NCI-H2171 (cell line): ENCODE measurements at places on chromosomes 12 and 14.
A peak's percentile ranks its signal among the peaks of the same experiment; 100 is the strongest.

GRCh38 chr12:38386205-38386985, 69.8 kb downstream of the ALG10B start:
- DNase-seq: no peak

GRCh38 chr12:26699237-26699636, 133.8 kb downstream of the ITPR2 start:
- no peak for DNase-seq

GRCh38 chr12:123516216-123516780, 17.2 kb downstream of the RILPL1 start:
- DNase-seq: no peak

GRCh38 chr12:87981495-87981894, 47.7 kb downstream of the C12orf50 start:
- DNase-seq: no peak

DNA sequence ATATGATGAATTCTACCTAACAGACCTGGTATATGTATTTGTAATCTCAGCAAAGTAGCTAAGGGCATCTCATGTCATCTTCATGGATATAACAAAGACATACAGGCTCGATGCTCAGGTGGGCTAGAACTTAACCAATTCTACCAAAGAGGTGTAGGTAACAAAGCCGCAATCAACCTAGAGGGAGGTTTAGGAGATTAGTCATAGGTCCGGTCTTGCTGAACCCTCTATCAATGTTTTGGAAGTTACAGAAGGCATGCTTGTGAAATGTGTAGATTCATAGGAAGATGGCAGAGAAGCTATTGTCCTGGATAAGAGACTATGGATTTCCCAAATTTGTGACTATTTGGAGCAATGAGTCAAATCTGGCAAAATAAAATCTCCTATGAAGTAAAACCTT, 42.6 kb upstream of the SYCP3 start:
- no peak for DNase-seq

DNA sequence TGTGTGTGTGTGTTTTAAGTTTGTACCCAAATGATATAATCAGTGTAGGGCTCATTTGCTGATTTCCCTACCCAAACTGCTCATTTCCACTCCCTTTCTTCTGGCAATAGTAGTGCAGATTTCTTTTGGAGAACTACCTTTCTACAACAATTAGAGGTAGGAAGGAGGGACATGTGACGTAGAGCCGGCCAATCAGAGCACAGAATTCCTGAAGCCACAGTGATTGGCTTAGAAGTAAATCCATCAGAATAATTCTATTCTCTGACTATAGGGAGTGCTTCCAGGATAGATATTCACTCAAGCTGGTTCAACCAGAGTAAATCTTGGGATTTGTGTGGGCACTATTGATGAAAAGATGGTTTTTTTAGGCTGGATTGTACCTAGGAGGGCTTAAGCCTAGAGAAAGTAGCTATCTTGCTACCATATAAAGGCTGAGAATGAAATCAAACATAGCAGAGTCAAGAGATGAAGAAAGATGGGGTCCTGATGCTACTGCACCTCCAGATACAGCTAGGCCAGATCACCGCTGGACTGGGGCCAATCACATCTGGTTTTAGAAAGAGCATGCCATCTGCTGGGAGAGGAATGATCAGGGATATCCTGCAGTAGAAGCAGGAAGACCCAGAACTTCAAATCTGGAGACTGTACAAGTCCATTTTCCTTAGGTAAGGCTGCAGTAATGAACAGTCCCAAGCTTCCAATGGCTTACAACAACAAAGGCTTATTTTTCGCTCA, 54.1 kb upstream of the NUAK1 start:
- DNase-seq: no peak

GRCh38 chr12:63362166-63362565, 211.2 kb upstream of the AVPR1A start:
- DNase-seq: no peak

- no peak for DNase-seq
Observed at GRCh38 chr12:10339053-10339840, 31.6 kb downstream of the KLRD1 start.

DNA sequence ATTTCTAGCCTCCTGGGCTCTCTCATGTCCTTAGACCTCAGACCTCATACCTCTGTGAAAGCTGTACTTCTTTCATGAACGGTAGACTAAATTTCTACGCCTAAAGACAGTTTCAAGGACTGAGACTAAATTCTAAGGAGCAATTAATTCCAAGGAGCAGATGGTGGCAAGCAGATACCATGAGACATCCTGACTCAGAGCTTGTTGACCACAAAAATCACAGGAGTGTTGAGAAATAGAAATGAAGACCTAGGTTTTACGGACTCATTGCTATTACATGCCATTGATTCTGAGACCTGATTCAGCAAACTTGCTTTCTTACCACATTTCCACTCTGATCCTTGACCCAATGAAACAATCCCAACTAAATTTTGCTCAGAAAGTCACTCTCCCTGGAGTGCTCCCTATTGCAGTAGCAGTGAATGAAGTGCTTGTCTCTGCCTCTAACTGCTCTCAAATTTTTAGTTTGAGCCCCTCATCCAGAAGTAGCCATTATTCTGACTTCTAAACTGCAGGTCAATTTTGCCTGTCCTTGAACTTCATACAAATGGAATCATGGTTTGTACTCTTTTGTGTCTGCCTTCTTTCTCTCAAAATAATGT, 52.0 kb downstream of the PEX5 start:
- no peak for DNase-seq

GRCh38 chr12:38120438-38120837, 196.1 kb upstream of the ALG10B start:
- no peak for DNase-seq

DNA sequence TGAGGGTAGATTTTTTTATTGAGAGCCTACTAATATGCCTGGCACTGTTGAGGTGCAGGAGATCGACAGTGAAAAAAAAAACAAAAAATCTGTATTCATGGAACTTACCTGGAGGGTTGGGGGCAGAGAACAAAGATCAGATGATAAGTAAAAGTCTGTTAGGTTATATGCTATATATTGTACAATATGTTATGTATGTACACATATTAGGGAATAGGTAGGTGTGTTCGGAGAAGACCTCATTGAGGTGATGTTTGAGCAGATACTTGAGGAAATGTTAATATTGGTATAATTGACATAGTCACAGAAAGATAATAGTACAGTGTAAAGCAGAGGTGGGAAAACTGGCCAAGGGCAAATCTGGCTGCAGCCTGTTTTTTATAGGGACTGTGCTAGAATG, 5.6 kb downstream of the ARF6 start:
- DNase-seq: no peak

DNA sequence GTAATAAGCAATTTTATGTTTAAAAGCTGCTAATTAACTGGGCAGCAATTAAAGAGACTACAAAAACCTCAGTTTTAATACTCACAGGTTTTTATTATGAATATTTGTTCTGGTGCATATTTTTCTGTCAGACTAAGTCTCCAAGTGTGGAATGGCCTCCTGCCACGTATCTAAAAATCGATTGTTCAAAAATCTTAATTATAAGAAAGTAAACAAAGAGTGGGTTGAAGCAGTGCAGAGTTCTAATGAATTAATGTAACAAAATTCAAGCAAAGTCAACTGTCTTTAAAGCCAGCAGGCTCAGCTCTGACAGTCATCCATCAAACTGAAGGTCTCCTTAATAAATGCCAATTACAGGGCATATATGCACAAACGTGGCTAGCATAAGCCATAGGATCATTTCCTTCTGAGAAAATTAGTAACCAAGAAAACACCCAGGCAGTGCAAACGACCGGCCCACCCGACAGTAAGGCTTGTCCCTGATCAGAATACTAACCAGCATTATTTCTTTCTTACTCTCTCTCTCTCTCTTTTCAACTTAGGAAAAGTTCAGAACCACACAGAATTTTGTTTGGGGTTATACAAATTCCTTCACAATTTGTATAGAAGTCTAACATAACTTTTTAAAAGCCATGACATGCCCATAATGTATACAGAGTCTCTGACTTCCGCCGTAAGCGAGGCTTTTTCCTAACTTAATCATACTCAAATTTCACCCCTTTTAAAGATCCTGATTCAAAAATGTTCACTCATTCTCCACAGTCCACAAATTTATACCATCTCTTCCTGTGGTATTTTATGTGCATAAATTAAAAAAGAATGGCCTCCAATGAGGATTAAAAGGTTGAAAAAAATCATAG, 83.8 kb downstream of the SLC25A21 start:
- DNase-seq: no peak

DNA sequence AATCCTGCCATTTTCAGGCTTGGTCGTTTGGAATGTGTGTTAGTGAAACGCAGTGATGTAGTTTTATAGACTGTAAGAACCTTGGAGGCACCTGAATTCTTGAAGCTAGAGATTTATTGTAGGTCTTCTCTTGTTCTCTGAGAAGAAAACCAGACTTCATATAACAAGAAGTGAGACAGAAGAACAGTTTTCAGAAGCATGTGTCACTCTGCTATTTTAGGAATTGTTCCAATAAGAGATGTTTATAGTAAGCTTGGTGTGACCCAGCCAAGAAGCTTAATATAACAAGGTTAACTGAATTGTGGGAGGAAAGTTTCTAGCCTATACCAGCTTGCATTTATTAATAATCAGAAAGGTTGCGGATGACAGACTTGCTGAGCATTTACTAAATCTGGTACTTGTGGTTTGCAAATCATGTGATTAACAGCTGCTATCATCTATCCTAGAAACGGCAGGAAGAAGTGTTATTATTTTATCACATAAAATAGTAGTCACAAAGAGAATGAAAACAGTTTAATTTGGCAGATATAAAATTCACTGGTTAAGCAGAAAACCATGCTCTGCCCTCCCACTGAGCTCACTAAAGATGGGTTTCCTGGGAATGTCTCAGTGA, 49.2 kb upstream of the BCAT1 start:
- no peak for DNase-seq

DNA sequence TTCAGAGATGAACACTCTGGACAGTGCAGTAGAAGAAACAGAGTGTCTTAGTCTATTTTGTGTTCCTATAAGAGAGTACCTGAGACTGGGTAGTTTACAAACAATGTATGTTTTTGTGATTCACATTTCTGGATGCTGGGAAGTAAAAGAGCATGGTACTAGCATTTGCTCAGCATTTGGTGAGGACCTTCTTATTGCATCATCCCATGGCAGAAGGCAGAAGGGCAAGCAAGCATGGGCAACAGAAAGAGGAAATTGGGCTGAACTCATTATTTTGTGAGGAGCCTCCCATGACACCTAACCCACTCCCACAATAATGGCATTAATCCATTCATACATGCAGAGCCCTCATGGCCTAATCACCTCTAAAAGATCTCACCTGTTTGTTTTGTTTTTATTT, 8.0 kb downstream of the ANKS1B start:
- DNase-seq: no peak

DNA sequence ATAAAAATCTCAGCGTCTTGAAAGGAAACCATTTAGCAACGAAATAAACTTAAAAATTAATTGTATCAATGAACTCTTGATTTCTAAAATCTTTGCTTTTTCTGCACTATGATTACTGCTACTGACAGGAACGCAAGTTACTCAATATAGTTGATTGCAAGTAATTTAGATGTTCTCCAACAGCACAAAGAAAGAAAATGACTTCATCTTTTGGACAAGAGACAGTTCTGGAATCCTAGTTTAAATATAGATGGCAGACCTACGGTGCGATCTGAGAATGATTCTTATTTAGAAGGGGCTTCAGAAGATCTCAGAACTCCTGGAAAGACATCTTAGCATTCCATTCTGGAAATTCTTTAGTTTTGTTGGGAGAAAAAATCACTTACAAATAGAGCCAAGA, 1.4 kb upstream of the SUDS3 start:
- DNase-seq: no peak

DNA sequence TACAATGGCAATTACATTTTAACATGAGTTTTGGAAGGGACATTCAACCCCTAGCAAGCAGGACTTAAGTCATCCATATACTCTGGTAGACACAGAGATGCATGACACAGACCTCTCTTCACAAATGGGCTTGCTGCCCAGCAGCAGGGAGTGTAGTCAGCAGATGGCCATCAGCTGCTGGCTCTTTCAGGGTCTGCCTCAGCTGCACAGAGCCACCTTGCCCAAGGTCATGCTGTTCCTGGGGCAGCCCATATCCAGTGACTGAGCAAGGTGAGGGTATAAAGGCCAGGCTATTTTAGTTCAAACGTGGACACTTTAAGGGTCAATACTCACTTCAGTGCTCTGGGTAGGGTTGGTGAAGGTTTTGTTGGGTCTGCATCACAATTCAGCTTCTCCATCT, 58.3 kb upstream of the JDP2 start:
- DNase-seq: no peak

- no peak for DNase-seq
Observed at GRCh38 chr12:117842630-117843029, 126.2 kb downstream of the KSR2 start.

GRCh38 chr12:127613056-127613455, 653.9 kb upstream of the TMEM132C start:
- DNase-seq: no peak

- DNase-seq: no peak
Observed at GRCh38 chr14:55500219-55500701, 59.8 kb upstream of the TBPL2 start.

GRCh38 chr14:62251237-62251636, 489.0 kb downstream of the SNAPC1 start:
- DNase-seq: no peak

GRCh38 chr12:14643251-14643650, 53.1 kb downstream of the GUCY2C start:
- no peak for DNase-seq

GRCh38 chr14:22220427-22220826, 368.6 kb downstream of the DAD1 start:
- DNase-seq: no peak

DNA sequence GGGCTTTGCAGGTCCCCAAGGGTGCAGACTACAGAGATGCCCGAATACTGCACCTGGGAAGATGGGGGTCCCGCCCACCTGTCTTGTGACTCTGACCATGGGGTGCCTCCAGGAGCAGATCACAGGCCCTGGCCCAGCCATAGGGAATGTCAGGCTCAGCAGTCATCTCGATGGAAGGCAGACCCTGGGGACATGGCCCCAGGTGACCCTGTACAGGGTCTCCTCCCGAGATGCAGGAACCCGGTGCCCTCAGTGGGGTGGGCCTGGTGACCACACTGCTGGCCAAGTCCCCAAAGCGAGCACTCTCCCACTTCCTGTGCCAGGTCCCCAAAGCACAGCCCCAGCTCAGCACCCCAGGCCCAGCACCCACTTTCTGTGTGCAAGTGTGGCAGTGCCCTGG, 903.7 kb upstream of the USP15 start:
- no peak for DNase-seq

DNA sequence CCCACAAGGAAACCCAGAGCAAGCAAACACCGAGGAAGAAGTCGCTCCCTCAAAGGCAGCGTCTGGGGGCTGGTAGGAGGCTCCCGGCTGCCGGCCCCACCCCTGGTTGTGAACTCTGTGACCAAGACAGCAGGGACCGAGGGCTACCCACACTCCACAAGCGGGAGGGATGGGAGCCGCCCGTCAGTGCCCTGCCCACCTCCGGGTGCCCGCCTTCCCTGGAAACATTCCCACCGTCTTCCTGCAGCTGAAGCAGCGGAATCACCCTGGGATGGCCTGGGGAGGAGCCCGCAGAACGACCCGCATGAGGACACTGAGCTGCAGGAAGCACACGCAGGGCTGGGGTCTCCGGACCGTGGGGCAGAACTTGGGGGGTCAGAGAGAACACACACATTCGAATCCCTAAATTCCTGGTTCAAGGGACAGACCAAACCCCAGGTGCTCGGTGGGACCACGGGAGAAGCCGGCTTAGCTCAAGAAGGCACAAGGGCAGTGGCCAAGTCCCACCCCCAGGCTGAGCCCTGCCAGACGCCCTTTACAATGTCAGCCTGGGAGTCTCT, 33.5 kb upstream of the C14orf180 start:
- no peak for DNase-seq

GRCh38 chr12:94198469-94198868, 50.1 kb downstream of the PLXNC1 start:
- no peak for DNase-seq

- DNase-seq: peak; percentile 85
Observed at GRCh38 chr12:106152334-106152733, 13.6 kb upstream of the NUAK1 start.
